ENCODE measurements at places on chromosomes 12 and 14. TPM values are rescaled to one million over a fixed set of nuclear protein-coding genes. Genes with fewer than 3 reads are reported as not detected.

The OR6J1 gene
- not detected for total RNA-seq

The KRT81 gene
- not detected for total RNA-seq

The DHRS4 gene
- total RNA-seq: 17.1 TPM

The SERPINA12 gene
- not detected for total RNA-seq

The KERA gene
- not detected for total RNA-seq

The FAM222A gene
- total RNA-seq: 0.96 TPM

The KCNA5 gene
- total RNA-seq: not detected

The SBNO1 gene
- 40.7 TPM for total RNA-seq

DNA sequence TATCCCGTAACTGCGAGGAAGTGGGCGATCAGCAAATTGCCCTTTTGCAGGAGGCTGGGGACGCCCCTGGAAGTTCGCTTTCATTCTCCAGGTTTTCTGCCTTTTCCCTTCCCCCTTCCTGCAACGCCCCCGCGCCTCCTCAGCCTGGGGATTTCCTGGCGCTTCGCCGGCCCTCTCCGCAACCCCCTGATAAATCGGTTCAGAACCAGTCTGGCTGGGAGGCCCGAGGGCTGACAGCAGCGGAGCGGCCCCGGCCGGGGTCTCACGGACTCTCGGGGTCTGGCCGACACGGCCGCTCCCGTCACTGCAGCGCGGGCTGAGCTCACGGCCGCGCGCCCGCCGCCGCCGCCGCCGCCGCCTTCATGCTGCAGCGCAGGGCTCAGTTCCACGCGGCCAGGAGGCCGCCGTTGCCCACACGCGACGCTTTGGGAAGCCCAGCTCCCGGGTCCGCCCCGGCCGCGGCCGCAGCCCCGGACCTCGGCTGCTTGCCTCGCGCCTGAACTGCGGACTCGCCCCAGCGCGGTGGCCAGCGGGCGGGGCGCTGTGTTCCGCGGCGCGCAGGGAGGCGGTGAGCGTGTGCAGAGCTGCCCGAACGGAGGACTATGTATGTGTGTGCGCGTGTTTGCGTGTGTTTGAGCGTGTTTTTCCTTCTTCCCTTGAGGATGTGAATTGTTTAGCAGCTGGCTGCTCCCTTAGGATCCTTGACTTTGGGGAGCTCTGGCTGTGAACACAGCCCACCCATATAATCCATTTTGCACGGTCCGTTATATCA, at the start of gene LRFN5:
TSS of gene LRFN5 (plus strand) at position 345 of the 772 bp plus-strand sequence.
- DNase-seq: peak; percentile 41

- peak; percentile 59 for DNase-seq
Observed at GRCh38 chr12:111597831-111598636, 1.1 kb downstream of the ATXN2 start.

DNA sequence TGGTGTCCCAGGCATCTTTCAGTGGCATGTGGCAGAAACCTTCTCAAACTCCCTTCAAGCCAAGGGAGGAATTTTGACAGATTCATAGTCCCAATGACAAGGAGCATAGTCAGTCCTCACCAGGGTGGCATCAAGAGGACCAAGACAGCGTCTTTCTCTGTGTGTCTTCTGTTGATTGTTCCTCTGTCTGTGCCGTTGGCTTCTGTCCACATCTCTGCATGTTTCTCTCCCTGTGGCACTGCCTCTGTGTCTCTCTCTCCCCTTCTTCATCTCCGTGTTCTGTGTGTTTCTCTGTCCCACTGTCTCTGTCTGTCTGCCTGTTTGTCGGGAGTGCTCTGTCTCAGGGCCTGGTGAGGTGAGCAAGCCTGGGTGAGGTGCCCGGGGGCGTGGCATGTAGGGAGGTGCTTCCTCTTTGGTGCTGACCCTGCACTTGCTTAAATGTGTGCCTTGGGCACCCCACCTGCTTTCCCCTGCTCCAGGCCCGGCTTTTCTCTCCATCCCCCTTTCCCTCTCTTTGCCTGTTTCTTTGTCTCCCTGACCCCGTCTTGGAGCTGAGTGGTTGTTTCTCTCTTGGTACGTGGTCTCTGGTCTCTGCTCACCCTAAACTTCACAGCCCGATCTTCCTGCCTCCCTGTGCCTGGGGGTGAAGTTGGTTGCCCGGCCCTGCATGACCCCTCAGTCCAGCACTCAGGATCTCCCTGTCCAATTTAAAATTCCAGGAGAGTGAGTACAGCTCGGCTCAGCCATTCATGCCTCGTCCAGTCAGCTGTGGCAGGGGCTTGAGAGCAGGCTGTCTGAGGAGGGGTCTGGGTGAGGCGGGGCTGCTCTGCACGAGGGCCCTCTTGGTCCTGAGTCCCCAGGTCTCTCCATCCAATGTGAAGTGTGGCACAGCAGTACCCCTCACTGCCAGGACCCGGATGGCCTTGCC, 28.5 kb downstream of the JDP2 start:
- DNase-seq: no peak

GRCh38 chr12:17334784-17335183, 728.8 kb upstream of the LMO3 start:
- DNase-seq: no peak

GRCh38 chr12:87779858-87780498, 249.2 kb downstream of the C12orf50 start:
- DNase-seq: no peak

GRCh38 chr14:22547313-22547947, 41.6 kb downstream of the DAD1 start:
- no peak for DNase-seq

GRCh38 chr14:65491274-65491673, 78.7 kb downstream of the FUT8 start:
- DNase-seq: no peak

GRCh38 chr14:72892103-72892878, 1.6 kb downstream of the DPF3 start:
- DNase-seq: peak; percentile 47

GRCh38 chr12:4720637-4720995, 416 bp downstream of the GALNT8 start:
- DNase-seq: no peak

DNA sequence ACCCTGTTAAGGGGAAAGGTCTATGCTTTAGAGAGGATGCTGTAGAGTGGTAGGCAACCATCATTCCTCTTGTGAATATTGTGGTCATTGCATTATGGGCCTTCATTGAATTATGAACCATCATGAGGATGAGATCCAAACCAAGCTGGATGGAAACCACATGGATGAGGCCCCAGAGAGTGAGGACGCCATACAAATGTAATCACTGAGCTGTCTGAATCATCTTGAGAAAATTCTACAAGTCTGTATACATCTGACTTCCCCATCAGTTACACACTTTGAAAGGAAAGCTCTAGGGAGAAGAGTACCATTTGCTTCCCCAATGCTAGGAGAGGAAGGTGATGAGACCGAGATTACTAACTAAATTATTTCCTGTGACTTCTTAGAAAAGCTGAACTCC, 172.9 kb downstream of the CACNA1C start:
- DNase-seq: no peak

DNA sequence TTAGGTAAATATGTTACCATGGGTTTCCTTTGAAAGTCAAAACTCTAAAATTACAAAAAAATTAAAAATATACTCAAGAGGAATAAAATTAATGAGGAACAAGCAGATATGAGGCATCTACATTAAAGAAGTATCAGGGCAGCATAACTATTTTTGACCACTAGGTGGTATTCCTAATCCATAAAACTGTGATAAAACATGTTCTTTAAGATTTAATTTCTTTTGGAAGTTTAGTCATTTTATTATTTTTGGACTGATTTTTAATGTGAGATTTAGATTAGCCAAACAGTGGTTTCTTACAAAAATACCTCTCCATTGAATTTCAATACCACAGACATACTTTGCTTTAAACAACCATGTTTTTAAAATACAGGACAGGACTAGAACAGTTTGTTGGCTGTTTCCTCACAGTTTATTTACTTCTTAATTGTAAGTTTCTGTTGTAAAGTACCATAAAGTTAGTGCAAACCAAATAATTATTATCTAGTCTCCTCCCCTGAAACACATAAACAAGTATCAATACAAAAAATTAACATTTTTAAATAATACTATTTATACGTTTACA, 49.8 kb downstream of the NTS start:
- no peak for DNase-seq

GRCh38 chr12:93059925-93060665, 131.0 kb upstream of the EEA1 start:
- DNase-seq: no peak

GRCh38 chr14:76958980-76959710, 69.4 kb downstream of the IRF2BPL start:
- no peak for DNase-seq

DNA sequence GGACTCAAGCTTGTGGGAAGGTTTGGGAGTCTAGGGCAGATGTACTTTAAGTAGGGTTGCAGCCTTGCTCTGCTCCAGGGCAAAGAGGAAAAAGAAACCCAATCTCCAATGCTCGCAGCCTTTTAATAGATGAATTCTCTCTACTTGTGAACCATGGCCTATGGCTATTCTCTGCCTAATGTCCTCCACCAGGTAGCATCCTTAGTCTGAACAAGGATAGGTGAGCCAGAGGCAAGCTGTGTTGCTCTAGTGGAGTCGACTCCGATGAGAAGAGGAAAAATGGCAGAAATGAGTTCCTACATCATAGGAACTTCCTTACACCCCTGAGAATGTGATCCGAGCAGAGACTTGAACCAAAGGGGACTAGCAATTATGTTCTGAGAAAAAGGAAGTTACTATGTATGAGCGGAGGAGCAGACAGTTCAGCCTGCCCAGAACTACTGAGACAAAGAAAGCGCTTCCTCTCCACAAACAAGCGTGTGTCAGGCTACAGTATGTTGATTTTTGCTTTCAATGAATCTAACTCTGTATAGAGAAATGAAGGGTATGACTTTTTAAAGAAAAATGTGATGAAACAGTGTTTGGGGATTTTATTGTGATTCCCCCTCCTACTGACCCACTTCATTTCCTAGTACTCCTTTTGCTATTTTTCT, 153.6 kb upstream of the ARID2 start:
- no peak for DNase-seq

DNA sequence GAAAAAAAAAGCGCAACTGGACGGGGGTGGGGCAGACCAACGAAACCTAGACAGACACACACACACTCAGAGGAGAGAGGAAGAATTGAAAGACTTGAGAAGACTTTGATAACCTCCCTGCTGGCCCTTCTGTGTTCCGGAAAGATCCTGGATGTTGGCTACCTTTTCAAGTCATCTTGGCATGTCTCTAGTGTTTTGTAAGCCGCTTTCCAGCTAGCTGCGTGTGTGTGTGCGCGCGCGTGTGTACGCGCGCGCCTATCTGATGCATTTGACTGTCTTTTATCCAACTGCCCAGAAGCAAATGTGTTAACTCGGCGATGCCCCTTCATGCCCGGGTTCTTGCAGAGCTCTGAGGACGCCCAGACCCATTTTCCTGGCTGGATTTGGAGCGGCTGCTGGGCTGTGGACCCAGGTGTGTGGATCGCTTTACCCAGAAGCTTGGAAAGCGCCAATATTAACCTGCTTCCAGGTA, 664 bp downstream of the LRFN5 start:
- no peak for DNase-seq

DNA sequence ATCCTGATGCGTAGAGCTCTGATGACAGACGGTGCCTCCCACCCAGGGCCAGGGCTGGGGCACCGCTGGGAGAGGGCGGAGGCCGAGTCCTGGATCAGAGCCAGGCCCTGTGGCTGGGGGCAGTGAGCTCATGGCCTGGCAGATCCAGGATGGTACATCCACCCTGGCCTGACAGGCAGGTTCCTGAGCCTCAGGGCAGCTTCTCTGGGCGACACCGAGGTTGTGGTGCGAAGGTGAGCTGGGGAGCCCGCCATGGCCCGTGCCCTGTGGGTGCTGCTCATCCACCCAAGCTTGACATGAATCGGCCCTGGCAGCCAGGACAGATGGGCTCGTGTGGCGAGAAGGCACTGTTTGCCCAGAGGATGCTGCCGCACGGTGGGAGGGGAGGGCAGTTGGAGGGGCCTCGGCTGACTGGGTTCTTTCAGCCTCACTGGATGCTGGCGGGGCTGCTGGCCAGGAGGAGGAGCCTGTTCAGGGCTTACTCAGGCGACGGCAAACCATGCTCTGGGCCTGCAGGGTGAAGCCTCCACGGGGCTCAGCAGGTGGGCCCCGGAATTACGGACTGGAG, 16.6 kb downstream of the LRTM2 start:
- no peak for DNase-seq

DNA sequence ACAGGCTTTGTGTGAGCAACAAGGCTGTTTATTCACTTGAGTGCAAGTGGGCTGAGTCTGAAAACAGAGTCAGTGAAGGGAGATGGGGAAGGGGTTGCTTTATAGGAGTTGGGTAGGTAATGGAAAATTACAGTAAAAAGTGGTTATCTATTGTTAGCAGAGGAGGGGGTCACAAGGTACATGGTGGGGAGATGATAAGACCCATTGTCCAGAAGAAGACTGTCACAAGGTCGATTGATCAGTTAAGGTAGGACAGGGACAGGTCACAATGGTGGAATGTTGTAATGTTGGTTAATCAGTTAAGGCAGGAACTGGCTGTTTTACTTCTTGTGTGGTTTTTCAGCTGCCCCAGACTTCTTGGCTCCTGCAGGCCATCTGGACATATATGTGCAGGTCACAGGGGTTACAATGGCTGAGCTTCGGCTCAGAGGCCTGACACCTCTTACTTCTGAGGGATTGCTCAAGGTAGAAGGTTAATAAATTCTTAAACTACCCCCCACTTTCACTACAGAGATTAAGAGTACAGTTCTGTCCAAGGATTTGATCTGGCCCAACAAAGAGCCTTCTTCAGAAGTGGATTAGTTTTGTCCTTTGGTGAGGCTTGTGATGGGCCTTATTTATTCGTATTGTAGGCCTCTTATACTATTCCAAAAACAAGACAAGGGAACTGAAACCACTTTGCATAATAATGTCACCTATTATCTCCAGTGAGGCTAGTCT, 13.8 kb upstream of the DHRS4 start:
- no peak for DNase-seq

DNA sequence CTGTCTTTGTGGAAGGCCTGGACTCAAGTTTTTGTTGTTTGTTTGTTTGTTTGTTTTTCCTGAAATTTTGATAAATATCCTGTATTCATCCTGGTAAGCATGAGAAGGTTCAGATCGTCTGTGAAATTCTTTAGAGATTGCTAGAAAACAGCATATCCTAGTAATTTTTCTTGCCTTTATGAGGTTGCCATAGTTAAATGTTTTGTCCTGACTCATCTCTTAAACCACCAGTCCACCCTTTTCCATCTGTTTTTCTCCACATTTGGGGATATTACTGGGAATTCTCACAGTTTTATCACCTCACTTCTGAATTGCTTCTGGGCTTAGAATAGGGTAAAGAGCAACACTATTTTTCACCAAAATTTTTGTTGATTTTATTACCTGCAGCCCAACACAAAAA, 248.3 kb downstream of the FBXL14 start:
- DNase-seq: no peak

DNA sequence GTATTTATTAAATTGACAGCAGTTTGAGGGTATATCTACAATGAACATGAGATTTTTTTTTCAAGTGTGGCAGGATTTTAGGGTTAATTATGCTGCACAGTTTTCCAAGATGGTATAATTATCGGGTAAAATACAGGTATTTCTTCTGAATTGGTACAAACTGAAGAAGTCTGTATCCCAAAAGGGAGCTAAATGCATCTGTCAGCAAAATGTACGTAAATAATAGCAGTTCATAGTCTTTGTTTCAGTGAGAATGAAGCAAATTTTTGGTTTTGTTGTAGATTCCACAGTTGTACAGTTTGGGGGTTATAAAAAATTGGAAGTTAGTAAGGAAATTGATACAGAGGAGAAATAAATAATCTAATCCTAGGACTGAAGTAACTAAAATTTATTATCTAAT, 63.3 kb downstream of the RAD52 start:
- no peak for DNase-seq
